Skin of body (tissue), 3 donors: ENCODE measurements at places on chromosomes 13 and 19. TPM values are rescaled to one million over a fixed set of nuclear protein-coding genes. Genes with fewer than 3 reads are reported as not detected.

GRCh38 chr13:90230311-90230710 is 1117.2 kb upstream of the MIR17HG start:
- no peak for DNase-seq

The IGFL3 gene
- total RNA-seq: 5.9 TPM

DNA sequence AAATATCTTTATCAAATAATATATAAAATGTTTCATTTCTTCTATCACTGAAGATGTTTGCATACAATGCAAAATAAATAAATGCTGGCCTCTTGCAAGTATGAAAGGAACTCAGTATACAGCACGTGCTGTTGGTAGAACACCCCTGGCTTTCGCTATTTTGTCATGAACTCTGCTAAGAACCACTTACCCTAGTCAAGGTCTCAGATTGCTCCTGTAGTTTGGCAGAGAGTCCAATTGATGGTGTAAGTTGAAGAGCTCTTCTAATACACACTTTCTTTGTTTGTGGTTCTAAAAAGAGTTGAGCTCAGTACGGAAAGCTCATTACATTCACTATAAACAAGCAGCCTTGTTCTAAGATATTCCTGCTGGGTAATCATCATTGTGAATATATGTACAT is 1258.9 kb downstream of the EFNB2 start:
- no peak for DNase-seq

- no peak for DNase-seq
Measured at GRCh38 chr19:6596621-6597020, 5.7 kb upstream of the CD70 start.

The OLFM2 gene
- 80.5 TPM for total RNA-seq

The LHFPL6 gene
- 46.0 TPM for total RNA-seq
